ENCODE measurements at places on chromosomes 5 and 9. TPM values are rescaled to one million over a fixed set of nuclear protein-coding genes. Genes with fewer than 3 reads are reported as not detected.

DNA sequence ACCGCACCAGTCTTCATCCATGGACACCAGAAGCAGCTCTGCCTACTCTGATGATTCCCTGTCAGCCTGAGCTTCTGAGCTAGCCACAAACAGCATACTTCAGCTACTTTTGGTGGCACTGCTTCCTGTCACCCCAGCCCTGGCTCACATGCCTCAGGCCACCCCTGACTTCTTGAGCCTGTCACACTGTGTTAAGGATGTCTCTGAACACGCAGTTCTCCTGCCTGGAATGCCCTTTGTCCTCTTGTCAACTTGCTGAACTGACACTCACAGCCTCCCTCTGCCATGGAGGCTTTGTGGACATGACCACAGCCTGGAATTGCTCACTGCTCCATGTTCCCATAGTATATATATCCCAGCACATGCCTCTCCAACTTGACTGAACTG, 7.2 kb downstream of the MACROH2A1 start:
- DNase-seq, result no peak

PCDHB4 gene
- not detected for polyA plus RNA-seq

LRRC70 gene
- polyA plus RNA-seq, result 0.23 TPM

BRD9 gene
- polyA plus RNA-seq, result 22.7 TPM

- no peak for DNase-seq
Measured at GRCh38 chr5:53476531-53477480, 3.6 kb upstream of the FST start.

All from CD14-positive monocyte (primary cell).